Stimulated activated CD4-positive, alpha-beta T cell treated with anti-CD3 and anti-CD28 coated beads, Interleukin-2, amount 100 ng/mL, for 24 hours (primary cell): ENCODE measurements at places on chromosomes 2 and 18.

DNA sequence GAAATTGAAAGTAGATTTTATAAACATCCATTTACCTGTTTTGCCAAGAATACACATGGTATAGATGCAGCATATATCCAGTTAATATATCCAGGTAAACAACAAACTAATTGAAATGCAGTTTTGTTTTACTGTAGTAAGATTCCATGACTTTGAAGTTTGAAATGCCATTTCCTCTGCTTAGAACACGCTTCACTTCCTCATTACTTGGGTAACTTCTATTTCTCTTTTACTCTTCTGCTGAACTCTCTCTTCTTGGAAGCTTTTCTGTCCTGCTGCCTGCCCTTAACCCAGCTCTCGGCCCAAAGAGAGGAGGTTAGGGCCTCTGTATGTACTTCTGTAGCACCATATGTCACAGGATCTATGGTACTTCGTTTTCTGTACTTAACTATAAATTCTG, 14.1 kb upstream of the IL1RL2 start:
- no peak for DNase-seq

DNA sequence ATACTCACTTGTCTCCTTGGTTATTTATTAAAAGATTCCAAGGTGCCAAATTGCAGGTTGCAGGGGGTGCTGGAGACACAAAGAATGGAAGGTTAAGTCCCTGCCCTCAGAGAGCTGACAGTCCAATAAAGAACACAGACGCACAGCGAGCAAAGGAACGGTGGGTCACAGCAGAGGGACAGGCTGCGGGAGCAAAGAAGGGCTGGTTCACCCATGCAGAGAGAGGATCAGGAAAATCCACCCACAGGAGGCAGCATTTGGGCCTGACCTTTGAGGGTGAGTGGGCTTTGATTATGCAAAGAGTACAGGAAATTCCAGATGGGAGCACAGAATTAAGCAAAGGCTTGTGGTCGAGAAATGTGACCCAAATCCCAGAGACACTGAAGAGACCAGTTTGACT, 45.0 kb downstream of the ZBTB7C start:
- DNase-seq = no peak

DNA sequence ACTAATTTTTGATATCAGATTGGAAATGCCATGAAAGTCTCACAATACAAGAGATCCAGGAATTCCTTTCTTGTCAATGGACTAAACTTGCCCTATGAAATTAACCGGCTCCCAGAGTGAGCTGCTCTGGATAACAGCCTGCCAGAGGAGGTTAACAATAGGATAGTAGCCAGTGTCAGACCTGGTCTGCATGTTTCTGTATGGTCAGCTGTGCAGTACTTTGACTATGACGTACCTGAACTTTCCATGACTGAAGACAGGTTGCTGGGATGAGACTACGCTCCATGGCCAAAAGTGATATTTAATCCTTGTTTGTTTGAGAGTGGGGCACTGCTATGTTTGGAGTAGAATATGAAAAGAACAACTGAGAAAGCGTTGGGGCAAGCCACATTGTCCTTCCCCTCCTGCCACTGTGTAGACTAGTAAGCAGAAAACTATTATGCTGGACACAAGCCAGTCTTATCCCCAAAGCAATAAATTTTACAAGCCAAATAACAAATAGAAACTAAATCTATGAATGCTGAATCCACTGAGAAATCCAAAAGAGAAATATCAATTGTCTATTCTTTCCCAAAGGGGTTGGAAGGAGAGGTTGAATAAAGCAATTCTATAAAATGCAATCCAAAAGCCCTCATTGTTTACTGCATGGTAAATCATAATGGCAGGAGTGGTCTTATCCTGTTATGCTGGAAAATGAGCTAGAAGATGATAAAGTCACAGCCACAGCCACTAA, 115.5 kb upstream of the CYP26B1 start:
- no peak for DNase-seq

DNA sequence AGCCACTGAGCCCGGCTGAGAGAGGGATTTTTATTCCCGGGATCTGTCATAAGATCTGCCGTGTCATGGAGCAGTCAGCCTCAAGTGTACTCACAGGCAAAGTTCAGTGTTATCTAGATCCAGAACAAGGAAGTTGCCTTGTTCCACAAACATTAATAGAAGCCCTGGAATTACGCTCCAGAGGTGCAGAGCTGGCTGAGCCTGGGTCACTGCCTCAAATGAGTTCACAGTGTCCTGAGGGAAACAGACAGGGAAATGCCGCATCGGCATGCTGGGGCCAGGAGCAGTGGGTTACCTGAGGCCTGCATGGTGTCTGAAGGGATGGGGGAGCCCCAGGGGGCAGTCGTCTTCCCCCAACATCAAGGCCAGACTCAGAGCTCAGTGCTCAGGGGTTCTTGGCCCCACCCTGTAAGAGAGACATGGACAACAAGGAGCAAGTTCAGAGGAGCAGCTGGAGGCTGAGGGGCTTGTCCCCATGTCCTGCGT, 42.7 kb upstream of the ODC1 start:
- DNase-seq = no peak

GRCh38 chr2:169509298-169509885, at the start of gene KLHL41:
TSS of gene KLHL41 (plus strand) at chr2:169509702. CDS start at chr2:169509779, 77 bp downstream.
- no peak for DNase-seq

- no peak for DNase-seq
Observed at GRCh38 chr2:107001062-107001461, 115.1 kb upstream of the ST6GAL2 start.

GRCh38 chr18:37272841-37273240, 292.8 kb downstream of the CELF4 start:
- no peak for DNase-seq

DNA sequence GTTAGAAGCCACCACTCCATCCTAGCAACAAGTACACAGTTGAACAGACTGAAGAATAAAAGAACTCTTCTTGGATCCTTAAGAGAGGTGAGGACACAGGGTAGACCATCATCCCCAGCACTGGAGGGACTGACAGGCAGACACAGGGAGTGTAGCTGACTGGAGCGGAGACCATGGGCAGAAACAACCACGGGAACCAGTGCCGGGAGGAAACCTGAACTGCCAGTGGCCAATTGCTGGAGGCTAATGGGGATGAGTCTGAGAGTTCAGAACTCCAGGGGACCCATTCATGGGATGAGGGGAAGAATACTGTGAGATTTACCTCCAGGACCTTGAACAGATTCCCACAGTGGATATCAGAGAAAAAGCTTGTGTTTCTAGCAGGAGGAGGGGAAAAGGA, 76.8 kb downstream of the HS6ST1 start:
- no peak for DNase-seq

DNA sequence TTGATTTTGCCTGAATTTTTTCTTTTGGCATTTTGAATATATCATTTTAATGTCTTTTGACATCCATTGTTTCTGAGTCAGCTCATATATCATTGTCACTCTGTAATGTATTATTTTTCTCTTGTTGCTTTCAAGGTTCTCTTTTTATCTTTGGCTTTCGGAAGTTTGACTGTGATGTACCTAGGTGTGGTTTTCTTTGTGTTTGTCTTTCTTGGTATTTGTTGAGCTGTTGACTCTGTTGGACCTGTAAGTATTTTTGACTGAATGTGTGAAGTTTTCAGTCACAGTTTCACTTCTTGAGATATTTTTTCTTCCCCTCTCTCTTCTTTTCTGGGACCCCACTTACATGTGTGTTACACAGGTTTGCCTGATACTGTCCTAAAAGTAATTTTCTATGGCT, 24.9 kb upstream of the DRC1 start:
- DNase-seq = no peak

DNA sequence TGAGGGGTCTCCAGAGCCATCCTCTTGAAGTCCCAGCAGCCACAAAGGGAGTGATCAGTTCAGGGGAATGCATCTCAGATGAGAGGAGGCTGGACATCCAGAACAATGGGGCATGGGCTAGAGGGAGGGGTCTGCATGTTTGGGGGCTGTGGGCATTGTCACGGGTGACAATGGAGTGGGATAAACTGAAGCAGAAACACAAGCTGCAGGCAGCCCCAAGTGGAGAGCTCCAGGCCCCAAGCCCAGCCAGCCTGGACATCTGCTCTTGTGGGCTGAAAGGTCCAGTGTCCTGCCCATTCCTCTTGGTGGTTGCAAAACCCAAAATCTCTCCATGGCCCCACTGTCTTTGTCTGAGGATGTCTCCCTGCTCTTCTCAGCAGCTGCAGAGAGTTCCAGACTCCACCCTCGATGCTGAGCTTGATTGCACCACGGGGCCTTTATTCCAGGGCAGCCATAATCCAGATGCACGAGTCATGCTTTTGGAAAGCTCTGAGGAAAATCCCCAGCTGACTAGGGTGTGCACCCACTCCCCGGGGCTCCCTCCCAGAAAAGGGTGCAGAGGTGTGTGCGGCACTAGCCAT, 149.4 kb downstream of the TNS1 start:
- no peak for DNase-seq

DNA sequence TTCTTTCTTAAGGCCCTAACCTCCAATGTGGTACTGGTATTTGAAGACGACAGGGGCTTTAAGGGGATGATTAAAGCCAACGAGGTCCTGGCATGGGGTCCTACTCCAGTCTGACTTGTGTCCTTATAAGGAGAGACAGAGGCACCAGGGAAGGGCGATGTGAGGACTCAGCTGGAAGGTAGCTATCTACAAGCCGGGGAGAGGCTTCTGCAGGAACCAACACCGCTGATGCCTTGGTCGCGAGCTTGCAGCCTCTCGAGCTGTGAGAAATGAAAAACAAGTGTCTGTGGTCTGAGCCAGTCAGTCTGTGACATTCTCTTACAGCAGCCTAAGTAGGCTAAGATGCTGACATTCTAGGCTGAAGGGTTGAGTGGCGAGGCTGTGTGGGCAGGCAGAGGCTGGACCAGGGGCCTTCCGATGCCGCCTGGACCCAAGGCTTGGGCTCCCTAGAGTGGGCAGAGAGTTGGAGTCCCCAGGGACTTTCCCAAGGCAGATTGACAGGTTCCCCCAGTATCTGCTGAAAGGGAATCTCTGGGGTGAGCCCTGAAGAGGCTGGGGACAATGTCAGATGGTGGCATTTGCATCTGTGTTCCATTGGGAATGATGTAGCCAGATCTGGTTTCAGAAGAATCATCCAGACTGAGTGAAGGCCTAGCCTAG, 322.9 kb upstream of the HS6ST1 start:
- no peak for DNase-seq

GRCh38 chr2:169513926-169514325, 4.4 kb downstream of the KLHL41 start:
- DNase-seq = no peak

GRCh38 chr18:59834267-59834666, 65.5 kb upstream of the PMAIP1 start:
- no peak for DNase-seq

GRCh38 chr2:144359684-144360083, 160.2 kb downstream of the ZEB2 start:
- no peak for DNase-seq

- DNase-seq = no peak
Observed at GRCh38 chr2:179650420-179650819, 211.0 kb downstream of the ZNF385B start.

- DNase-seq = no peak
Observed at GRCh38 chr18:62394006-62394763, 69.1 kb downstream of the TNFRSF11A start.

GRCh38 chr2:167814881-167815718, 432.3 kb downstream of the STK39 start:
- no peak for DNase-seq

- DNase-seq = peak; percentile 61
Observed at GRCh38 chr2:20225294-20226151, 593 bp upstream of the SDC1 start.

DNA sequence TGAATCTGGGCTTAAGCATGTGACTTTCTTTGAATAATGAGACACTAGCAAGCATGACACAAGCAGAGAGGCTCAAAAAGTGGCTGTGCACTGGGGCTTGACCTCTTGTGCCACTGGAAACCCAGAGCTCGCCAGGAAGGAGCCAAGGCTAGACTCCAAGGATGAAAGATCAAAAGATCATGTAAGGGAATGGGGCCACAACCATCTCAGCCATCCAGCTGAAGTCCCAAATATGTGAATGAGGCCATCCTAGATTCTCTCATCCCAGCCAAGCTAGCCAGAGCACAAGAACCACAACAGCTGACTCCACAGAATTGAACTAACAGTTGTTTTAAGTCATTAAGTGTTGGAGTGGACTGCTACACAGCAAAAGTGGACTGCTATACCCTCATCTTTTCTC, 288.1 kb downstream of the CCDC178 start:
- no peak for DNase-seq

DNA sequence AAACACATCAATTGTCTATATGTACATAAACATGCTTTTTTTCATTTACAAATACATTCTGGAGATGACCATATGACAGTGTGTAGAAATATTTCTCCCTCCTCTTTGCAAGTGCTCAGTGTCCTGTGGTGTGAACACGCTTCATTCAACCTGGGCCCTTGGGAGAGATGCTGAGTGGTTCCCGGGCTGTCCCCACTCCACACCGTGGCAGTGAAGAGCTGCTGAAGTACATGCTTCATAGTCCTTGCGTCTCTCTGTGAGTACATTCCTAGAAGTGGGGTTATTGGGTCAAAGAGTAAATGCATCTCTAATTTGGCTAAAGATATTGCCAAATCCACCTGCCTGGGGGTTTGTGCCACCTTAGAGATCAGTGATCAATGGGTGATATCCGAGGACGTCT, 6.5 kb upstream of the GPR35 start:
- no peak for DNase-seq

GRCh38 chr2:60516383-60516811, 37.1 kb downstream of the BCL11A start:
- no peak for DNase-seq

- no peak for DNase-seq
Observed at GRCh38 chr2:12008425-12009061, 262.1 kb downstream of the LPIN1 start.

- no peak for DNase-seq
Observed at GRCh38 chr2:66050392-66050791, 384.5 kb upstream of the MEIS1 start.

DNA sequence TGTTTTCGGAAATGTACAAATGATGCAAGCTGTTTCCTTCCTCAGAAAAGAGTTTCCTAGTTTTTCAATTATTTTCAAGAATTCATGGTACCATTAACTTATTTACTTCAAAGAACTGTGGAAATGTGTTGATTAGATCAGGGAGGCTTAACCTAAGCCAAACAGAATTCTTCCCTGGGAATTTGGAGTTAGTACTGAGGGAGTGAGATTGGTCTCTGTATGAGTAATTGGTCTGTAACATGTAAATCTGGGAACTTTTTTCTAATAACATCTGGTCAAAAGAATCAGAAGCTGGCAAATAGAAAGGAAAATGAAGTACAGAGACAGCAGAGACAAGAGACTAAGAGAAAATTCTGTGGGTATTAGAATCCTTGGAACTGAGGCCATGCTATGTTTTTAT, 145.8 kb downstream of the BABAM2 start:
- no peak for DNase-seq

GRCh38 chr2:48572816-48573215, 42.9 kb downstream of the STON1 start:
- no peak for DNase-seq

DNA sequence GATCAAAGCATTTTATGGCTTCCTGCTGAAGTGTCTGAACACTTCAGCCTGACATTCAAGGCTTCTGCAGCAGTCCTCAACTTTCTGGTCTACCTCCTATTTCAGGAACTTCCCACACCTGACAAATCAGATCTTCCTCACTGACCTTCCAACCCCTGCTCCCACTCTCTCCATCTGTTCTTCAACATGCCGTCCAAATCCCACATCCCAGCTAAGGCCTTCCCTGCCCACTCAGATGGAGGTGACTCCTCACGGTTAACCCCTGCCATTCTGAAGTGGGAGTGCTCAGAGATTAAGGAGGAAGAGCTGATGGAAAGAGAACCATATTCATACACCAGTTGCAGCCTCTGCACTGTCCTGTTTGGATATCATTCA, 104.8 kb downstream of the POLR1A start:
- DNase-seq = no peak
